ENCODE measurements at places on chromosomes 3 and 15.

DNA sequence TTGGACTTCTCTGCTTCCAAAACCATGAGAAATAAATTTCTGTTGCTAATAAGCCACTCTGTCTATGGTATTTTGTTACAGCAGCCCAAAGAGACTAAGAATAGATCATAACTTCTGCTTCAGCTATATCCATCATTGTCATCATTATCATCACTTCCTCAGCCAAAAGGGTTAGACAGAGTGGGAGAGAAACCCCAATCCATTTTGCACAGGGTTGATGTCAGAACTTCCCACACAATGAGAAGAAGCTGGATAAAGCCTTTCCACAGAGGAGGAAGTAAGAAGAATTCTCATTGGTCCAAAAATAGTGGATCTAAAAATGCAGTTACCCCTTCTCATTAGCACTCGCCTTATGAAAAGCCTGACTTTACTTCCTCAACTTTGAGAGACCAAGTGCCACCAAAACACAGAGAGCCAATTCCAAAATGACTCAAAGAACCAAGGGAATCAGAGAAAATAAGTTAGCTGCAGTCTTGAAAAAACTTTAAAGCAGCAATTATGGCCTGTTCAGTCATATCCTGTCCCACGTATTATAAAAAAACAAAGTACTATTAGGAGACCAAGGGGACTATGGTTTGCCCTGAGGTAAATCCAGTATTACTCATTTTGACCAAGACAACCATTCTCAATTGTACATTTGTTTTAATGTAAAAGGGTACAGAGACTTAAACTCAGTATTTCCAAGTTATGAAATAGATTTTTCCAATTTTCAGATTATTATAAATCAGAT, 80.2 kb downstream of the WNT5A start:
- no peak for DNase-seq

DNA sequence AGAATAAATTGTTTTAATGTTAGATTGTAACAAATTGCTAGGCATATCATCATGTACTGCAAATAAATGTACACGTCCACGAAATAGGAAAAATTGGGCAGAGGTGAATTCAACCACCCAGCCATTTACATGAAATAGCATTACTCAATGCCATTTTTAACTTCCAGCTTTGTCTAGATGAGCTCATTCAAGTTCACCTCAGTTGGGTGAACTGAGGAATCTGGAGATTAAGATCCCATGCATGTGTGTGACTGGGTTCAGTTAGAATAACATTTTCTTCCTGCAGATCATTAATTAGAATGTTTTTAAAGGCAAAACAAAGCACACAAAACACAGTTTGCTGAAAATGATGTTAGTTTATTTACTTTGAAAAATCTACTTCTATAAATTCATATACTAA, 767.8 kb upstream of the GOLIM4 start:
- DNase-seq: no peak

- DNase-seq: no peak
Measured at GRCh38 chr3:9266716-9267115, 17.3 kb upstream of the SRGAP3 start.

DNA sequence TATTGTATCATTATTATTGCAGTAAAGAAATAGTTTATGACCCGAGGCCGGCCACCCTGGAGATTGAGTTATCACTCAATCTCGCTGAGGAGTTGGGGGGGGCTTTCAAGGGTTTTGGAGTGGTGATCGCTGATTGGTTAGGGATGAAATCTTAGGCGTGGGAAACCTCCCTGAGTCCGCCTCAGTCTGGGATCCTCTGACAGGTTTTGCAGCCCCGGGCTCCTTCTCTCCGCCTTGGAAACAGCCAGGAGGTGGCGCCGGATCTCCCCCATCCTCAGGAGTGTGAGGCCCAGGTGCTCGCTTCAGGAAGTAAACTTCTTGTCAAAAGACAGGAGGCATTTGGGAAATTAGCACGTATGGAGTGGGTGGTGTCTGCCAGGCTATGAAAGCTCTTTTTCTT, 41.1 kb upstream of the SEC61A1 start:
- peak; percentile 72 for DNase-seq

DNA sequence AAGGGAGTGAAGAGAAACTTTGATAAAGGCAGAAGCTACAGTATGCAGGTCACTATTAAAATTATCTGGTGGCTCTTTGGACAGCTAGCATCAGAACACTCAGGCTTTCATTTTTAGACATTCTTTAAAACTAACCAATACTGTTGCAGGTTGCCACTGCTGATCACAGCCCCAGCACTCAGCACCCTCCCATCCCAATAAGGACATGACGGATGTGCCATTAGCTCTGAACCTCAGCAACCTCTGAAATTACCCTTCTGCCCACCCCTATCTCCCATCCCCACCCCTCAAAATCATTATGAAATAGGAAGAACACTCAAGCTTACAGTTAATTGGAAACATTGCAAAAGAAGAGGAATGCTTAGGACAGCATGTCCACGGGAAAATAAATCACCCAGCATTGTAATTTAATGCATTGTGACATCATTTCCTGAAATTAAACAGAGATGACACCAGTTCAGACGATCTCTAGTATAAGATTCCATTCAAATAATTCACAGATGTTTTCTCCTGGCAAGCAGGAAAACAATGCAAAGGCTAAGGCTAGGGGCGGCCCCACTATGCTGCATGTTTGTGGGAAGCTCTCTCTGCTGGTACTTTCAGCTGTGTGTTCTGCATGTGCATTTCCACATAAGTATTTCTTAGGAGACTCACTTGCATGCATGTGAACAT, 71.6 kb downstream of the MEIS2 start:
- DNase-seq: peak; percentile 47

- no peak for DNase-seq
Measured at GRCh38 chr3:108222853-108223565, 785 bp upstream of the IFT57 start.

- DNase-seq: no peak
Measured at GRCh38 chr15:99431661-99432091, 134.1 kb upstream of the MEF2A start.

- DNase-seq: no peak
Measured at GRCh38 chr15:25368850-25369249, 70.0 kb downstream of the UBE3A start.

DNA sequence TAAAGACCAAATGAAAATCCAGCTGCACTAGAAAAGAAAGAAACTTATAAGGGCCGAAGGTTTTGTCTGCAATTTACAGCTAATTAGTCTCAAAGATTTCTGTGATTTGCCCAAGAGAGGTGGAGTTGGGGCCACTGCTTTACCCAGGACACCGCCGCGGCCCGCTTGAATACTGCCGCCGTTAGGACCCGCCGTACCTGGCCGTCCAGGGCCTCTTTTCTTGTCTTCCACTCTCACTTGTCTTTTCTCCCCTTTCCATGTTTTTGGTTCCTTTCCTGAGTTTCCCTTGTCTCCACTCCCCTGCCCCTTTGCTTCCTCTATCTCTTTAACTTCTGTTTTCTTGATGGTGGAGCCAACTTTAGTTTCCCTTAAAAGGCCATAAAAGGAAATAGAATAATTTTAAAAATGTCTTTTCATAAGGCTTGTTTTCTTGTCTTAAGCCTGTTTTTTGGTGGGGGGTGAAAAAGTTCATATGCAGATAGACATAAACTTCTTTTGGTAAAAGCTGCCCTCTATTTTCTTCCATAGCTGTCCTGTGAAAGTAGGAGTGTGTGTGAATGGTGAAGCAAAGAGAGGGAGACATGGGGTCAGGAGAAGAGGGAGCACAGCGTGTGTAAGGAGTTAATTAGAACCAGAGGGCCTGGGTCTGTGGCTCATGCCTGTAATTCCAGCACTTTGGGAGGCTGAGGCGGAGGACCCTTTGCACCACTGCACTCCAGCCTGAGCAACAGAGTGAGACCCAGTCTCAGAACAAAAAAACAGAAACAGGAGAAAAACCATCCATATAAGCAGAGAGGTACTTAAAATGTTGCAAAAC, 16.0 kb upstream of the CCNL1 start:
- DNase-seq: peak; percentile 44

DNA sequence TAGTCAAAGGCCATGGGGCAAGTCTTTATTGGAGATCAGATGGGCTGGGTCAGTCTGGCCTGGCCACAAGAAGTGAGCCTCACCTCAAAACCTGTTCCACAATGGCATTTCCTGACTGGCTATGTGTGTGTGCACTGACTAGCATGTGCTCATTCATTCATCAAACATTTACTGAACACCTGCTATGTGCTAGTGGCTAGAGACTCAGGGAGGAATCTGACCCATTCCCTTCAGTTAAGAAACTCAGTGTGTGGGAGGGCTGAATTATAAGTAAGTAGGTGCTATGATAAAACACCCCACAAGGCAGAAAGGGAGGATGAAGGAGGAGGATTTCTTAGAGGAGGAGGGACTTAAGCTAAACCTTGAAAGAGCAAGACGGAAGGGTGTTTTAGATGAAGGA, 5.4 kb upstream of the CGNL1 start:
- no peak for DNase-seq

DNA sequence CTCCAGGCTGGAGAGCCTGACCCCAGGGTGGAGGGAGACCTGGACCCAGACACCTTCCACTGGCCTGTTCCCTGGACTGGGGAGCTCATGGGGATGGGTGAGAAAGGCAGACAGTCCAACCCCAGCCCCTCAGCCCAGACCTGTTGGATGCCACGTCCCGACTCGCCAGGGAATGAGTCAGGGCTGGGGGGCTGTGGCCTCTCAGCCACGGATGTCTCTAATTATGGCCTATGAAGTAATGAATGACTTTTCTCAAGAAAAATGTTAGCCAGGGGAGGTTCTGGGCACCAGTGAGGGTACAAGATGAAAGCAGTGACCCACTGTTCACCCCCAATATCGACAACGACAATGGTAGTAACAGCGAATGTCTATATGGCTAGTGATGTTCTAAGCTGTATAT, 107.0 kb upstream of the RPL32 start:
- no peak for DNase-seq

- DNase-seq: no peak
Measured at GRCh38 chr15:64246364-64247189, 83.8 kb upstream of the PPIB start.

DNA sequence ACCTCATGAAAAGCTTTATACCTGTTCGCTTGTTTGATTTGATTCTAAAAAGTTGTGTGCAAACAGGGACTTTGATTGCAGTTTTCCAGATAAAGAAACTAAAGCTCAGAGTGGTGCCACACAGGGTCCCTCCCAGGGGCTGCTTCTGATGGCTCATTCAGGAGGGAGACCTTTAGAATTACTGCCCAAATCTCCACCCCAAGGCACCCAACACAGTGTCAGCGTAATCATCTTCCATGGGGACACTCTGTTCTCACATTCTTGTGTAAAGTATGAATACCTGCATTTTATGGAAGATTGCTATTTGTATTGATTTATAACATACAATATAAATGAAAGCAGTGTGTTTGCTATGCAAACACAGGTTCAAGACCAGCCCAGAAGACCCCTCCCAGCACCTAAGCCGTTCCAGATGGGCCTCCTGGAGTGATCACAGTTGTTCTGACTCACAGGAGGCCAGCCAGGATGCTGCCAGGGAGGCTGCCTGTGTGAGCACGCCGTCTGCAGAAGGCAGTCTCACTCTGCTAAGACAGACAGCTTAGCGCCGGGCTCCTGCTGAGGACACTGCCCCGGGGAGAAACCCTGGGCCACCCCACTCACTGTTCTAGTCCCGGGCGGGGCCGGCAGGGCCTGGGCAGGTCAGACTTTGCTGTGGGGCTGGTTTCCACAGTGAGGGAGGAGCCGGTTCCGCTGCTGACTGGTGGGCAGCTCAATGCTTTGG, 185.6 kb downstream of the FAM43A start:
- no peak for DNase-seq

- DNase-seq: peak; percentile 95
Measured at GRCh38 chr15:45200001-45200798, 12.4 kb upstream of the SHF start.

DNA sequence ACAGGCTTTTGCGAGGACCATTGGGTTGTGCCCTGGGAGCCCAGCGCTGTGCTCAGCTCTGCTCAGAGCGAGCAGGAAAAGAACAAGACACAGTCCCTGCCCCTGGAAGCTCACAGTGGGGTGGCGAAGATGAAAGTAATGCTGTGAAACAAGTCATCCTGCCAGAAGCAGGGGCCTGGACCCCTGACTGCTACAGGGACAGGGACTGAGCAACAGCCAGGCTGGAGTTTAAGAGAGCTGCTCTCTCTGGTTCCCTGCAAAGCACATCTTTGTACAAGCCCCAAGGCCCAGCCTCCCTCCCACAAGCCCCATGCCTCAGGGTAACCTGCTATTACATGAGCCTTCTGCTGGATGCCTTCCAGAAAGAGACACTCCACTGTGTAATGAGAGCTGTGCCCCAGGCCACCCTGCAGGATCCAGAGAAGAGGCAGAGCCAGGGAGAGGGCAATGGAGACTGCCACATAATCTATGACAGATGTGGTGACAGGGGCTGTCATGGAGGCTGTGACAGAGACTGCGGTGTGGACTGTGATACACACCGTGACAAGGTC, 7.1 kb upstream of the HCN4 start:
- DNase-seq: no peak

DNA sequence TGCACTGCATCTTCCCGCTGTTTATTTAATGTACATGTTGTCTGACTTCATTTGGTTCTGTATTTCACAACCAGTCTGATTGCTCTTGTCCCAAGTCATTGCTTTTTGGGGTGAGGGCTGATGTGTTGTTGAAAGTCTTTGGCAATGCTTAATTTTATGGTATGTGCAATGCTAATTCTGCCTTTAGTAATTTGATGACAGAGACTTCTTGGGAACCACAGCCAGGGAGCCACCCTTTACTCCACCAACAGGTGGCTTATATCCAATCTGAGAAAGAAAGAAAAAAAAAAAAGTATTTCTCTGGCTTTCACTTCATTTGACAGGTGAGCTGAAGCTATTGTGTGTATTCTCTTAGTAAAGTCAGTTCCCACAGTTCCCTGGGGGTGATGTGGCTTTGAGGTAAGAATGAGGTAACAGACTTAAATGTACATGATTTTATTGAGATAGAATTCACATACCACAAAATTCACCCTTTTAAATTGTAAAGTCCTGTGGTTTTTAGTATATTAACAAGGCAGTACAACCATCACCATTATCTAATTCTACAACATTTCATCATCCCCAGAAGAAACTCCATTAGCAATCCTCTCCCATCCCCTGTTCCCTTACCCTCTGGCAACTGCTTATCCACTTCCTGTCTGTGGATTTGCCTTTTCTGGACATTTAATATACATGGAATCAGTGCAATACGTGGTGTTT, 97.3 kb downstream of the SLCO3A1 start:
- no peak for DNase-seq

DNA sequence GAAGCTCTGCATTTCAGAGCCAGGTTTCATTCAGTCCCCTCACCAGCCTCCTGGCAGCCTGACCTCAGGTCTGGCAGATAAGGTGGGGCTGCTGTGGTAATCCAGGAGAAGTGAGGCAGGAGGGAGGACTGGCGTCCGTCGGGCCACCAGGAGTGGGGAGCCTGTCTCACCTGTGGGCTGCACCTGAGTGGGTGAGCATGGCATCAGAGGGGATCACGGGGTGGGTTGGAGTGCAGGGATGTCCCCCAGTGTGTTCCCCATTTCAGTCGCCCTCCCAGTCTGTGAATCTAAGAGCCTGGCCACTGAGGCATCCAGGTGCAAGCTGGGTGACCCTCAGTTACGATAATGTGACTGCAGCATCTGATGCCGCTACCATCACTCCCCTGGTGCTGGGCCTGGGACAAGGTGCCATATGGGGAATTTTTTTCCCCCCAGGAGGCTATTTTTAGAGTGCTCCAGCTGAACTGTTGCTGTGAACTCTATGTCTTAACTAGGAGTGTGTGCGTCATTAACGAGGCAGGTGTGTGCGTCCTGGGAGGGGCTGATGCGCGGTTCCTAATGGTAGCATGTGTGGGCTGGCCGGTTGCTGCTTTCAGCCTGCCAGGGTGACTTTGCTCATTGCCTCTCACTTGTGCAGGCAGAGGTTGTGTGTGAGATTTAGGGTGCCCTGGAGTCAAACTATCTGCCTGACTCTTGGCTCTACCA, 165.2 kb downstream of the SLCO3A1 start:
- no peak for DNase-seq
